ENCODE measurements at places on chromosomes 16 and 17.

DNA sequence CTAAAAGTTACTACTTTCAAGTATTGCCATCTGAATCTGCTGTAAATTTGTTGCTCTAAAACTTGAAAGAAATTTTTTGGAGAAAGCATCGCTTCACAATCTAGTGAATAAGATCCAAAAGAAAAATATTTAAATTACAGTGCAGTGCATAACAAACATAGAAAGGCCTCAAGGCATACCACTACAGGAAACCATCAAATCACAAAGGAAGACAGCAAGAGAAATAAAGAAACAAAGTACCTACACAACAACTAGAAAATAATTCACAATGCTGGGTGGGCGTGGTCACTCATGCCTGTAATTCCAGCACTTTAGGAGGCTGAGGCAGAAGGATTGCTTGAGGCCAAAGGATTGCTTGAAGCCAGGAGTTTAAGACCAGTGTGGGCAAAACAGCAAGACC is 104.9 kb downstream of the BRIP1 start:
- H3K4me3 ChIP-seq, result no peak overlapping the region
- no peaks in the 10 kb centered on the region for H3K27me3 ChIP-seq
- no peaks in the 10 kb centered on the region for H3K36me3 ChIP-seq
- no peak overlapping the region for H3K27ac ChIP-seq
- no peak for DNase-seq

- no peak overlapping the region for H3K4me3 ChIP-seq
- H3K27me3 ChIP-seq, result no peaks in the 10 kb centered on the region
- H3K36me3 ChIP-seq, result no peaks in the 10 kb centered on the region
- no peak overlapping the region for H3K27ac ChIP-seq
Observed at GRCh38 chr17:35918665-35919064, 11.9 kb downstream of the RDM1 start.

GRCh38 chr17:20223808-20224328 is 214.7 kb downstream of the SPECC1 start:
- peaks cover 25% of the 10 kb centered on the region for H3K4me1 ChIP-seq
- H3K36me3 ChIP-seq, result no peaks in the 10 kb centered on the region
- no peaks in the 10 kb centered on the region for H3K27me3 ChIP-seq
- peak overlapping the region; percentile 5 for H3K27ac ChIP-seq
- no peak overlapping the region for H3K4me3 ChIP-seq
- DNase-seq, result peak; percentile 14

DNA sequence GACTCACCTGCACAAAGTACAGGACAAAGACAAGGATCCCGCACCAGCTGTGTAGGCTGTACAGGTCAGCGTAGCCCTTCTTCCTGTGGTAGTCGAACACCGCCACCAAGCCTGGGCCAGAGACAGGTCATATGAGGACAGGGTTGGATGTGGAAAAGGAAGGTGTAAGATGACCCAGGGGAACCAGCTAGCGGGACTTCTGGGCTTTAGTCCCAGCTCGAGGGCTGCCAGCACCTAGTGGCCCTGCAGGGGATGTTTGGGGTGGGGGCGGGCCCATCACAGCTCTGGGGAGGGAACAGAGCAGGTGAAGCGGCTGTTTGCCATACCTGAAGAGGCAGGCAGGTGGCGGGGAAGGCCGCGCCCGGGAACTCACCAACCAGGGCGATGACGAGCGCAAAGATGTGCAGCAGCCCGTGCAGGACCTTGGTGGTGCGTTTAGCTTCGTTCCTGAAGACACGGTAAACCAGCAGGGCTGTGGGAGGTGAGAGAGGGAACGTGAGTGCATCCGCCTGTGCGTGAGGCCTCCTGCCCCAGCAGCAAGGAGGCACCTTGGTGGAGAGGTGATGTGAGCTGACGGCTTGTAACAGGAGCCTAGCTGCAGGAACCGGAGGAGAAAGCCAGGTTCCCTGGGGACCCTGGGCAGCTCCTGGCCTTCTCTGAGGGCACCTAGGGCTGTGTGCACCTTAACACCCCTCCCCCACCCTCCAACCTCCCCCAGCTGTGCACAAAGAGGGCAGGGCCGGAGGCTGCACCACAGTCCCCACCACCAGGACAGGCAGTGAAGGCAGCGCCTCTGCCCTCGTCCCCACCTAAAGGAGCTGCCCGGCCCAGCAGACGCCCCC is 10.2 kb downstream of the CYB561 start:
- no peaks in the 10 kb centered on the region for H3K27me3 ChIP-seq
- H3K4me1 ChIP-seq, result peaks cover 15% of the 10 kb centered on the region
- no peak for DNase-seq
- H3K27ac ChIP-seq, result no peak overlapping the region

DNA sequence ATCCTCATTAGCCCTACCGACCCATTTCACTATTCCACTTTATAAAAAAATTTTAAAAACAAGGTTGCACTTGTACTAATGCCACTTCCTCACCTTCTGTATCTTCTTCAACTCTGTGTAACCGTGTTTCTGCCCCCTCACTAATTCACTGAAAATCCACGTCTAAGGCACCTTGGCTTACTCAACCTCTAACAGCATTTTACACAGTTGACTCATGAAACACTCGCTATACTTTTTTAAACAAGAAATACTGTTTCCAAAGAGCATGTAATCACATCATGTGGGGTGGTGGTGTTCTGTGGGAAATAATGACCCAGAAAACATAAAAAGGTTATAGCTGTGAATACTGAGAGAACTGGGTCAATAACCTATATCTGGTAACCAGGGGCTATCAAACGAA is 79.9 kb downstream of the NCOR1 start:
- no peak overlapping the region for H3K27ac ChIP-seq
- no peaks in the 10 kb centered on the region for H3K4me1 ChIP-seq
- H3K4me3 ChIP-seq, result no peak overlapping the region
- no peaks in the 10 kb centered on the region for H3K36me3 ChIP-seq

- H3K36me3 ChIP-seq, result peaks cover 1% of the 10 kb centered on the region
- no peak overlapping the region for H3K4me3 ChIP-seq
- H3K4me1 ChIP-seq, result no peaks in the 10 kb centered on the region
- DNase-seq, result no peak
- H3K27me3 ChIP-seq, result no peaks in the 10 kb centered on the region
- no peak overlapping the region for H3K27ac ChIP-seq
Observed at GRCh38 chr17:75501378-75502071, 13.8 kb downstream of the CASKIN2 start.

GRCh38 chr16:55133654-55134053 is 190.3 kb upstream of the IRX6 start:
- no peak for DNase-seq
- no peaks in the 10 kb centered on the region for H3K27me3 ChIP-seq
- no peak overlapping the region for H3K27ac ChIP-seq
- H3K36me3 ChIP-seq, result no peaks in the 10 kb centered on the region
